ENCODE measurements at places on chromosomes 2 and 18.

DNA sequence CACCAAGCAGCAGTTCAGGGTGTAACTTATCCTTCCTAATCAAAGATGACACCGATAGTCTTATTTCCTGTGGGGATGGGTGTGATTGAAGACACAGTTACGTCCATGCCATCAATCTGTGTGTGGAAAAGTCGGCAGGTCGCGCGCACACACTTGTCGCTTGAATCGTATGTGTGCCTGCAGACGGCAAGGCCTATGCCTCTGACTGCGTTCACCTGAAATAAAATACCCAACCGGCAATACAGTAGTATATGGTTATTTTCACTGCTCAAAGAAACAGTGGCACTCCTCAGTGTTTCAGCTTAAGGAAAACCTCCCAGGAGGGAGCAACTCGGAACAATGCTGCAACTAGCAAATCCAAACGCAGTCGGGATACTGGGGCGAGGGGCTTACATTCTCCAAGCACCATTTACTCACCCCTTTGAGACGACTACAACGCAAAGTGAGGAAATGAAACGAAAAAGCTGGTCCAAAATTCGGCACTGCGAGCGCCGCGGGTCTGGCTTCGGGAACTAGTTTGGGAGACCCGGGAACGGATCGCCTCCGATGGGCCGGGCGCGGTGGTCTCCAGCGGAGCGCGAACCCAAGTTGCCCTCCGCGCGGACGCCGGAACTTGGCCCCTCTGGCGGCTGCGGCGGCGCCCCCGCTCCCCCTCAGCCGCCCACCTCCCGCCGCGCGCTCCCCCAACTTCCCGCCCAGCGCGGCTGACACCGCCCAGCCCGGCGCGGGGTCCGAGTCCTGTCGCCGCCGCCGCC lies 675 bp downstream of the PRKD3 start:
- DNase-seq, result peak; percentile 61

- DNase-seq, result no peak
Observed at GRCh38 chr2:205683502-205684367, 1.4 kb downstream of the NRP2 start.

DNA sequence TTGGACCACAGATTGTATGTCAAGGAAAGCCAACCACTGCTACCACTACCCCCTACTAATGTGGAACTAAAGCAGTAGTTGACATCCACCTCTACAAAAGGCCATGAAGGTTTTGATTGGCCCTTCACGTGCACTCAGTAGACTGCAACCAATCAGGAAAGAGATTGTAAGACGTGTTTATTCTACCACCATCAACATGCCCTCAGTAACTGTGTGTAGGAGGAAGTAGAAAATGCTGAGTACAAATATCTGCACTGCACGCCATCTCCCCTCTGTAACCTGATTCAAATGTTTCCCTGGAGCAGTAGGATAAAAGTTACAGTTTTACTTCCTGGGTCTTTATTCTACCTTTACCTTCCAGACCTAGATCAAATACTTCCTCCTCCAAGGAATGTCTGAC lies 2.9 kb upstream of the CASP10 start:
- DNase-seq, result no peak

GRCh38 chr18:7886436-7886835 lies 319.3 kb downstream of the PTPRM start:
- no peak for DNase-seq

DNA sequence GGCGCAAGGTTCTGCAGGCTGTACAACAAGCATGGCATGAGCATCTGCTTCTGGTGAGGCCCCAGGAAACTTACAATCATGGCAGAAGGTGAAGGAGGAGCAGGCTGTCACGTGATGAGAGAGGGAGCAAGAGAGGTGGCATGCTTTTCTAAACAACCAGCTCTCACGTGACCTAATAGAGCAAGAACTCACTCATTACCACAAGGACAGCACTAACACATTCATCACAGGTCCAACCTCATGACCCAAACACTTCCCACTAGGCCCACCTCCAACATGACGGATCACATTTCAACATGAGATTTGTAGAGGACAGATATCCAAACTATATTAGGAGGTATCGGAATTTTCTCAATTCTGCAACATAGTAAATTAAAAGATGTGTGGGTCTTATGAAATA lies 108.8 kb upstream of the DLX2 start:
- DNase-seq, result no peak

- DNase-seq, result no peak
Observed at GRCh38 chr2:60717691-60718090, 38.4 kb upstream of the PAPOLG start.

DNA sequence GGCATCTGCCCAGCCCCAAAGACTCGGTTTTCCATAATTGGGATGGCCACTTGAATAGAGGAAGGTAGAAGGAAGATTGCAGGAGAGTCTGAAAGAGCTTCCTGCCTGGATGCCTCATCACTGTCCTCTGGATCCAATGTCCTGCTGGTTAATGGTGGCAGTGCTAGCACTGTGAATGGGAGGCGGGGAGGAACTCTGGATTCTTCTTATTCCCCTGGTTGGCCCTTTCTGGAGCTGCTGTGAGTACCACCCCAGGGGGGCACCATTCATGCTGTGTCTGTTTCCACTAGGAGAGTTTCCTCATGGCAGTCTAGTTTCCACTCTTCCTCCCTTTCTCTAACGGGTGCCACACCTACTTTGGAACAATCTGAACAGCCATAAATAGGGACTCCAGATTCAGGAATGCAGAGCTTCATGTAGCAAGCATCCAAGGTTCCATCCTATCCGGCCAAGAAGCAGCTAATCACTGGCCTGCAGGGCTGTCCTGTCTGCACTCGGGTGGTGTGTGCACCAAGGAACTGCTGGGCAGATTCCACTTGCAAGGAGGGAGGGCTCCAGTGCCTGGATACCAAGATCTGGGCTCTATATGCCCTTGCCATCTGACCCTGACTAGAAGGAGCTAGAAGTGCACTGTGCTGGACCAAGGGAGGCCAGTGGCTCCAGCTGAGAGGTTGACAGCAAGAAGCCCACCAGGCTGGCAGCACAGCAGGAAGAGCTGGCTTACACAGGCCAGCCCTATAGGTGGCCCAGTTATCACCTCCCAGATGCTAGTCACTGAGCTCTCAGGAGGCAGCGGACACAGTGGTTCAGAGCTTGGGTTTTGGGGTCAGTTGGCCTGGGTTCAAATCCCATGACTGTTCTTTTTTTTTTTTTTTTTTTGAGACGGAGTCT lies 4.6 kb upstream of the ATOH8 start:
- no peak for DNase-seq
